SJSA1 (cell line): ENCODE measurements at places on chromosomes 5 and 9. TPM values are rescaled to one million over a fixed set of nuclear protein-coding genes. Genes with fewer than 3 reads are reported as not detected.
A peak's percentile ranks its signal among the peaks of the same experiment; 100 is the strongest.

DNA sequence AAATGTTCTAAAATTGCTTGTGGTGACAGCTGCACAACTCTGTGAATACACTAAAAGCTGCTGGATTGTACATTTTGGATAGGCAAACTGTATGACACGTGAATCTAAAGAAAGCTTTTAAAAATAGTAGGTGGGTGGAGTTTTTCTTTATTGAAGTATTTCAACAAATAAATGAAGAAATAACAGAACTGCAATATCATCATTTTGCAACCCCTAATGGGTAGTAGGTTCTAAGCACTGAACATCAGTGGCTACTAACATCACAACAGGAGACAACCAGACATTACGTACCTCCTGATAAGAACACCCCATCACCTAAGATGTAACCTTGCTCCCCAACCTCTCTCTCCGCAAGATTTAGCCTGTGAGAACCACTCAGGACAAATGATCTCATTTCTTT lies 38.6 kb downstream of the EPB41L4B start:
- no peak overlapping the region for H3K27ac ChIP-seq
- no peaks in the 10 kb centered on the region for H3K36me3 ChIP-seq
- no peak overlapping the region for H3K4me3 ChIP-seq
- H3K27me3 ChIP-seq, result no peaks in the 10 kb centered on the region
- peaks cover 9% of the 10 kb centered on the region for H3K4me1 ChIP-seq
- no peak for DNase-seq

DNA sequence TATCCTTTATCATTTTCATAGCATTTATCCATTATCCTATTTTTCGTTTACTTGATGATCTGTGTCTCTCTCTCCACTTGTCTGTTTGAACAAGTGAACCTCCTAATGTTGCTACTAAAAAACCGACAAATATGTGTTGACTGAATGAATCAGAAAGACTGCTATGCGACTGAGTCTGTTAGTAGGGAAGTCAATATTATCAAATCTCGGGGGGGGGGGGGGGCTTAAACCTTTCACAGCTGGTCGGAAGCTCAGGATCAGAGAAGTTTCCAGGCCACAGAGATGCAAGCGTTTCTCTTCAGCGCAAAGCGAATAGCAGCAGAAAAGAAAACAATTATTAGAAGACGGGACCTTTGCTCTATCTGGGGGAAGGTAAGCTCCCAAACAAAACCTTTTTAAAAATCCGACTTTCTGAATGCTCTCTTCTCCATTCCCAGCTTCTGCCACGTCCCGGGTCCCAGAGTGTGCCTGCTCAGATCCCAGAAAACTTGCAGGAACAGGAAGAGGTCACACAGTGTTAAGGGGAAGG lies 412 bp downstream of the RIOK2 start:
- H3K27me3 ChIP-seq, result 0 out of 2 replicates have a peak, but pooled peaks cover 3% of the 10 kb centered on the region
- H3K4me1 ChIP-seq, result peaks cover 10% of the 10 kb centered on the region
- H3K27ac ChIP-seq, result peak overlapping the region; percentile 94
- H3K4me3 ChIP-seq, result peak overlapping the region; percentile 67

- no peak overlapping the region for H3K27ac ChIP-seq
- peak; percentile 31 for DNase-seq
- H3K27me3 ChIP-seq, result no peaks in the 10 kb centered on the region
- peaks cover 26% of the 10 kb centered on the region for H3K4me1 ChIP-seq
- no peaks in the 10 kb centered on the region for H3K36me3 ChIP-seq
- H3K4me3 ChIP-seq, result no peak overlapping the region
These were observed 96.9 kb upstream of the FSTL4 start for GRCh38 chr5:133709209-133709725.

- no peak for DNase-seq
- H3K36me3 ChIP-seq, result no peaks in the 10 kb centered on the region
- no peaks in the 10 kb centered on the region for H3K4me1 ChIP-seq
- H3K4me3 ChIP-seq, result no peak overlapping the region
- peaks cover 22% of the 10 kb centered on the region; the same call in 1 of the 2 replicates for H3K27me3 ChIP-seq
These were observed 60.8 kb downstream of the LMX1B start for GRCh38 chr9:126674365-126675146.

- no peak overlapping the region for H3K4me3 ChIP-seq
- H3K4me1 ChIP-seq, result no peaks in the 10 kb centered on the region
- H3K27ac ChIP-seq, result no peak overlapping the region
- no peaks in the 10 kb centered on the region for H3K27me3 ChIP-seq
- DNase-seq, result no peak
- no peaks in the 10 kb centered on the region for H3K36me3 ChIP-seq
These were observed 158.5 kb downstream of the SLIT3 start for GRCh38 chr5:169142264-169142970.

GRCh38 chr5:124865603-124866354 lies 119.3 kb upstream of the ZNF608 start:
- H3K27ac ChIP-seq, result no peak overlapping the region
- no peaks in the 10 kb centered on the region for H3K27me3 ChIP-seq

GRCh38 chr5:162325143-162325727 lies 257.7 kb downstream of the GABRG2 start:
- H3K36me3 ChIP-seq, result no peaks in the 10 kb centered on the region
- no peaks in the 10 kb centered on the region for H3K4me1 ChIP-seq
- H3K4me3 ChIP-seq, result no peak overlapping the region
- no peak for DNase-seq

- no peaks in the 10 kb centered on the region for H3K36me3 ChIP-seq
- H3K4me1 ChIP-seq, result peaks cover 77% of the 10 kb centered on the region
- no peaks in the 10 kb centered on the region for H3K27me3 ChIP-seq
- no peak overlapping the region for H3K4me3 ChIP-seq
- peak overlapping the region; percentile 74 for H3K27ac ChIP-seq
- peak; percentile 88 for DNase-seq
These were observed 53.6 kb downstream of the RXRA start for GRCh38 chr9:134379831-134380365.

- H3K27me3 ChIP-seq, result no peaks in the 10 kb centered on the region
- H3K27ac ChIP-seq, result no peak overlapping the region
- H3K4me1 ChIP-seq, result peaks cover 10% of the 10 kb centered on the region
- H3K36me3 ChIP-seq, result 0 out of 2 replicates have a peak, but pooled peaks cover 18% of the 10 kb centered on the region
- H3K4me3 ChIP-seq, result no peak overlapping the region
These were observed 189.0 kb downstream of the PALM2AKAP2 start for GRCh38 chr9:109969011-109969410.

DNA sequence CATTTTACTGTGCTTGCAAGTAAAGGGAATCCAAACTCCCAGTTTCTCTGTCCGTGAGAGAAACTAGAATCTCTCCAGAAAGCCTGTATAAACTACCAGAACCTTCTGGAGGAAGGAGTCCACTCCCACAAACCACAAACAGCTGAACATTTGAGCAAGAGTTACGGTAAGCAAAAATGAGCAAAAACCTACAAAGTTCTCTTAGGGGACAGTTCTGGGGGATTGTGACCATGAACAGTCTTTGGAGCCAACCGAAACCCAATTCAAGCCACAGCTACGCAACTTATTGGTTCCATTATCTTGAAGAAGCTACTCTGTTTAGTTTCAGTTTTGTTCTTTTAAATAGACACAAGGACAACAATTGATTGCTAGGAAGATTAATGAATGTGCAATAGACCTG lies 330.6 kb downstream of the ASTN2 start:
- no peak overlapping the region for H3K4me3 ChIP-seq
- no peak for DNase-seq
- H3K27ac ChIP-seq, result no peak overlapping the region
- H3K36me3 ChIP-seq, result no peaks in the 10 kb centered on the region

GRCh38 chr5:167283691-167284090 lies 1007.8 kb upstream of the WWC1 start:
- no peaks in the 10 kb centered on the region for H3K27me3 ChIP-seq
- no peak overlapping the region for H3K27ac ChIP-seq
- DNase-seq, result no peak
- H3K4me3 ChIP-seq, result no peak overlapping the region
- peaks cover 10% of the 10 kb centered on the region for H3K4me1 ChIP-seq

GRCh38 chr5:73155271-73156222 lies 17.4 kb upstream of the TMEM174 start:
- H3K27me3 ChIP-seq, result no peaks in the 10 kb centered on the region
- no peaks in the 10 kb centered on the region for H3K36me3 ChIP-seq
- no peak overlapping the region for H3K4me3 ChIP-seq
- peaks cover 26% of the 10 kb centered on the region for H3K4me1 ChIP-seq

GRCh38 chr5:2136728-2137333 lies 254.1 kb upstream of the IRX4 start:
- DNase-seq, result no peak
- H3K4me1 ChIP-seq, result no peaks in the 10 kb centered on the region
- no peaks in the 10 kb centered on the region for H3K36me3 ChIP-seq
- H3K4me3 ChIP-seq, result no peak overlapping the region
- no peaks in the 10 kb centered on the region for H3K27me3 ChIP-seq

- H3K27me3 ChIP-seq, result no peaks in the 10 kb centered on the region
- DNase-seq, result no peak
- no peaks in the 10 kb centered on the region for H3K36me3 ChIP-seq
- H3K27ac ChIP-seq, result no peak overlapping the region
These were observed 32.6 kb downstream of the TTLL11 start for GRCh38 chr9:122060481-122060880.

- peaks cover 8% of the 10 kb centered on the region for H3K4me1 ChIP-seq
- no peaks in the 10 kb centered on the region for H3K36me3 ChIP-seq
- no peak overlapping the region for H3K4me3 ChIP-seq
- H3K27me3 ChIP-seq, result no peaks in the 10 kb centered on the region
These were observed 206.1 kb upstream of the ZNF608 start for GRCh38 chr5:124952566-124952965.

DNA sequence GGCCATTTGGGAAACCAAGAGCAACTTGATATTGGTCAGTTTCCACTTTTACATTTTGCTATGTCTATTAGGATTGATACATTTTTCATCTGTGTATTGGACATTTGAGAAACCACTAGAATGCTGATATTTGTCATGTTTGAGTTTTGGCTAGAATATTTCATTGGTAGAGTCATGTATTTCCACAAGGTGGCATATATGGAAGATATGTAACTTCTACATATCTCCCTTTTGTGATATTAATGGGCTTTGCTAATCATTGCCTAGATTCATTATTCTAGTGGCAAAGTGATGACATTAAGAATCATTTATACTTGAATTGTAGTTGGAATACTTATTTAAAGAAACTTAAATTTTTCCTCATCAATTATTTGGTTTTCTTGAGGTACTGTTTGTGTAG lies 692.9 kb upstream of the EDIL3 start:
- no peak overlapping the region for H3K4me3 ChIP-seq
- no peaks in the 10 kb centered on the region for H3K4me1 ChIP-seq
- no peaks in the 10 kb centered on the region for H3K27me3 ChIP-seq
- DNase-seq, result no peak

- peak within 1 kb of the TSS; percentile 93 for H3K4me3 ChIP-seq
- peaks cover 10% of the 10 kb centered on the region; the same call in 1 of the 2 replicates for H3K4me1 ChIP-seq
- DNase-seq, result no peak
- H3K36me3 ChIP-seq, result peaks cover 40% of the 10 kb centered on the region
These were observed at the start of gene CANX for GRCh38 chr5:179698935-179699615. Gene CANX (plus strand): TSS chr5:179698967. CDS start chr5:179705682, 6,715 bp downstream.

GRCh38 chr9:21901546-21901945 lies 92.6 kb downstream of the CDKN2A start:
- DNase-seq, result no peak
- no peak overlapping the region for H3K27ac ChIP-seq

PCDHA9 gene
- under 0.01 TPM in 1 of 2 replicates, not detected in the other for total RNA-seq

TAF11L5 gene
- total RNA-seq, result not detected in 2 replicates

SAXO1 gene
- not detected in 2 replicates for total RNA-seq

CA9 gene
- not detected in 2 replicates for total RNA-seq

GPX8 gene
- total RNA-seq, result 111 and 136 TPM in 2 replicates

GRHPR gene
- 55.8 and 75.1 TPM in 2 replicates for total RNA-seq

TAS2R1 gene
- total RNA-seq, result not detected in 2 replicates

PCDHB12 gene
- 1.8 and 6.2 TPM in 2 replicates for total RNA-seq
